ENCODE measurements at places on chromosomes 16 and 17. TPM values are rescaled to one million over a fixed set of nuclear protein-coding genes. Genes with fewer than 3 reads are reported as not detected.

Gene KCNAB3
- 0.29 TPM for total RNA-seq

Gene HOXB1
- not detected for total RNA-seq

Gene TBC1D26
- not detected for total RNA-seq

Gene MYH8
- not detected for total RNA-seq

Gene TP53TG3
- total RNA-seq, result not detected

Gene WNK4
- total RNA-seq, result 0.96 TPM

DNA sequence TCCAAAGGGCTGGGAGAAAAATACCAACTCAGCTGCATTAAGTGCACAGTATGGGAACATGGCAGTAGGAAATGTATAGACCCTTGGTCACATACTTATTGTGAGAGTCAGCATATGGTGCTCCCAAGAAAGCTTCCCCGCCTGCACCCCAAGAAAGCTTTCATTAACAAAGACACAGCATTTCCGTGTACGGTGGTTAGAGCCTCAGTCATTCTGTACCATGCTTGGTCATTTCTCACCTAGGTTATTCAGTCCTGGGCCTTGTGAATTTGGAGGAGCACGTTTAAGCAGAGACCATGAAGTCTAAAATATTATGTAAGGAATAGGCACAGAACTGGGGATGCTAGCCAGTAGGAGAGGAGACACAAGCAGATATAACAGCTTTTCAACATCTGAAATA, 56.1 kb downstream of the ESRP2 start:
- DNase-seq, result no peak

DNA sequence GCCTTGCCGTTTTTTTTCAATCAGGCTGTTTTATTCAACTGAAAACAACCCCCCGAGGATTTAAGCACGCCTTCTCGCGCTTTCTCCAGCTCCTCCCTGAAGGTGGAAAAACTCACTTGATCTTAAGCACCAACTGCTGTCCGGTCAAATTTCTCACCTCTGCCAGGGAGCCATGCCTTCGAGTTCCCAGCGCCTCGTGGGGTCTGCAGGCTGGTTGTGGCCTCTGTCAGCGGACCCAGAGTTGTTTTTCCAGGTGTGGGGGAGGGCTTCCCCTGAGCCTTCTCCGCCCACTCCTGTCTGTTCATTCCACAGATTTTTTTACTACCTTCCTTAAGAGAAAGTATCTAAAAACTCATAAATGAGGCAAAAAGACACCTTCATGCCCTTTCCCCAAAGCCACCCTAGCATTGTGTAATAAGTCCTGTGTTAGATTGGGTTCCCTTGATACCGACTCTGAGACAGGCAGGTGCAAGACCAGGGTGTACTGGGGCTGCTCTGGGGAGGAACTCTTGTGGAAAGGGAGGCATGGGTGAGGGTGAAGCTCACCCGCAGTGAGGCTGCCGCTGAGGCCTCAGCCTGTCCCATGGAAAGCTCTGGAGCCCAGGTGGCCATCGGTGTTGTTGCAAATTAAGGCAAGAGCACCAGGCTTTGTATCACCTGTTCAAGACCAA, 101.6 kb downstream of the AXIN2 start:
- DNase-seq, result no peak

DNA sequence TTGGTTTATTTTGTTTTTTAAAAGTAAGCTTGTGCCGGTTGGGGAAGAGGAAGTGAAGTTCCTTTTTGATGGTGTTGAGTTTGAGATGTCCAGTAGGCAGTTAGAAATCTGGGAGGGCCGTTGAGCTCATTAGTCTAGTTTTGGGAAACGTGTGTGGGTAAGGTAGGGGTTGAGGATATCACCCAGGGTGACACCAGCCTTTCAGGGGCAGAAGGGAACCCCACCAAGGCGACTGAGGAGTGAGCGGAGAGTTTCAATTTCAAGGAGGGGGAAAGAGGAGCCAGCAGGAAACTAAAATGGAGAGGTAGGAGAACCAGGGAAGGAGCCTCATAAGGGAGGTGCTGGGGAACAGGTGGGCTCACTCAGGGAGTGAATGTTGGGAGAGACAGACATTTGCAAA, 22.7 kb downstream of the HAPSTR1 start:
- DNase-seq, result no peak

DNA sequence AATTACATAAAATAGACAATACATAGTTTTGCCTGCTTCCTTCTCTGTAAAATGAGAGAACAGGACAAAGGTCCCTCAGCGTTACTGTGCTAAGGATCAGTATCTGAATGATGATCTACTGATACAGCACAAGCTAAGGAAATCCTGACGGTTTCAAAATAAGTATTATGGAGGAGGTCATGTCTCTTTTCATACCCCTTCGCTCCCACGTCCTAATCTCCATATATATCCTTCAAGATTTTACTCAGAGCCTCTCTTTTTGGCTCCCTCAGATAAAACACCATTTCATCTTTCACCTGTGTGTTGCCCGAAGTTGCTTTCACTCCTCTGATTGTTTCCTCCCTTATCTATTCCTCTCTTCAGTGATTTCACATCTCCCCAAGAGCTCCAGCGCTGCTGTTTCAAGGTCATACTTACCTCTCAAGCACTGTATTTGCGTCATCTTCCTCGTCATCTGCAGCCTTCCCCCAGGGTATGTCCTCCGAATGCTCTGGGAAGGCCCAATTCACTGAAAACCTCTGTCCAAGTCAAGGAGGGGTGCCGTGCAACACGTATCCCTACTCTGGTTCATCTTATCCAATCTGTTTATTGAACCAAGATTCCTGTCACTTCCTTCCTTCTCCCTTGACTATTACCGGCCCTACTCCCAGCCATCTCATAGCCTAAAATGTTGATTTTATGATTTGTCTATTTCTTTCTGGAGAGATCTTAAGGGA, 1.2 kb upstream of the BLTP2 start:
- DNase-seq, result no peak

DNA sequence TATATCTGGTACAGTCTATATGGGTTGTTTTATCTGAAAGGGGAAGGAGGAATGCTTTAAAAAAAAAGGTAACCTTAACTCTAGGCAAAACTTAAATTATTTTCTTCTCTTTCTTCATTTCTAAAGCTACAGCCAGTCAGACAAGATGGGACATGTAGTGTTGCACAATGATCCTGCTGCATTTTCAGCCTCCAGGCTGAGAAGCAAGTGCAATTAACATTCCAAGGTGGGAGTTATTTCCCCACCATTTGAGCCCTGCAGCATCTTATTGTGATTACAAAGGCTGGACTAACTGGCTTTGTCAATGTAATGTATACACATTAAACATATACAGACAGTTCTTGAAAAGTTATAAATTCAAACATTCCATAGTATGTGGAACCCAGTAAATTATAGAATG, 22.6 kb upstream of the NF1 start:
- no peak for DNase-seq

GRCh38 chr16:19118938-19119431, 5.2 kb downstream of the ITPRIPL2 start:
- peak; percentile 76 for DNase-seq

GRCh38 chr17:70230850-70231640, 61.7 kb downstream of the KCNJ2 start:
- no peak for DNase-seq

DNA sequence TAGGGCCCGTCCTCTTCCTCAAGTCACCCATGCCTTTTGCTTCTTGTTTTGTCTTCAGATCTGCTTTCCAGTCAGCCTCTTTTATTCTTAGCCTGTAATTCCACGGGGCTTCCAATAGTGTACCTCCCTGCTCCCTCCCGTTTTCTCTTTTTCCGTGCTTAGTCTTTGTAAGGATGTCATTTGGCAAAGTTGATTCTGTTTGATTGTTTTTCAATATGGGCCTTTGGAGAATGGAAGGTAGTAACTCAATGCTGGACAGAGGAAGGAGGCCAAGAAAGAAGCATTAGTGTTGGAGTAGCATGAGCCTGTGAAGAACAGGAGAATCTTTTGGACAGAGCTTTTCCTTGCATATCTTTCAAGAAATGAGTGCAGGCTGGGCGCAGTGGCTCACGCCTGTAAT, 6.5 kb downstream of the WWP2 start:
- DNase-seq, result no peak

DNA sequence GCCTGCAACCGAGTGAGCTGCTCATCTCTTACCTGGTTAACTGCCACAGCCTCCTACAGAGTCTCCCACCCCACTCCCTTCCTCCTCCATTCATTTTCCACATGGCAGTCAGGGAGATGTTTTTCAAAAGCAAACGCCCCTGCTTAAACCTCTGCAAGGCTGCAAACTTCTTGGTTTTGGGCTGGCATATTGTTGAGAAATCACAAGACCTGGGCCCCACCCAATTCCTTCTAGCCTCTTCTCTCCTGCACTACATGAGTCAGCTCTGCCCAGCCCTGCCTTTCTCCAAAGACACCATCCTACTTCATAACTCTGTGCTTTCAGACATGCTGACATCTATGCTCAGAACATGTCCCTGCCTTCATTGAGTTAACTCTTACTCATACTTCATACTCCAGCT, 136.1 kb downstream of the SPACA3 start:
- DNase-seq, result peak; percentile 2

DNA sequence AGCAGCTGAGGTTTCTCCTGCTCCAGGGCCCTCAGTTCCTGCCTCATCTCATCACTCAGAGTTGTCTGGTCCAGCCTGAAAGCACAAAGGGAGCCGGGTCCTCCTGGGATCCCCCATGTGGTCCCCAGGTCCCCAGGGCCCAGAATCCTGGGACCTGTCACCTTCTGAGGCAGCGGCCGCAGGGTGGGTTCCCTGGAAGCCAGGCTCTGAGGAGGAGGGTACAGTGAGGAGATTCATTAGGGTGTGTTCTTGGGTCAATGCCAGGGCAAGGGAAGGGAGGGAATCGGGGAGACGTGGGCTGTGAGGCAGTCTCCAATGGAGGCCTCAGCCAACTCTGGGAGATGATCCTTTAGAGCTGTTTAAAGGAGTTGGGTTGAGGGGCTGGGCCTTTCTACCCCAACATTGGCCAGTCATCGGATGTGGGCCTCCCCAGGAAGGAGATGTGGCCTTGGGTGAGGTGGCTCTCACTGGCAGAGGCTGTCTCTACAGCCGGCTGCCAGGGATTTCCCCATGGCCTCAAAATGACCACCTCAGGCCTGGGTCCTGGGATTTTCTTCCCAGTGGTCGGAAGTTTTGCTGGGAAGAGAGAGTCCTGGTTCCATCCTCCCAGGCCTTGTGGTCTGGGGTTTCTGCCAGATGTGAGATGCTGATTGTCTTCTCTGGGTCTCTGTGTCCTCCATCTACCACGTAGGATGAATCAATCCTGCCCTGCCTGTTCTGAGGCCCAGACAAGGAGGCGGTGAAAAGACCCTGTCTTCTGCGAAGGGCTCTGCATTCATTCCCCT, 47.3 kb downstream of the NLRP1 start:
- DNase-seq, result no peak

DNA sequence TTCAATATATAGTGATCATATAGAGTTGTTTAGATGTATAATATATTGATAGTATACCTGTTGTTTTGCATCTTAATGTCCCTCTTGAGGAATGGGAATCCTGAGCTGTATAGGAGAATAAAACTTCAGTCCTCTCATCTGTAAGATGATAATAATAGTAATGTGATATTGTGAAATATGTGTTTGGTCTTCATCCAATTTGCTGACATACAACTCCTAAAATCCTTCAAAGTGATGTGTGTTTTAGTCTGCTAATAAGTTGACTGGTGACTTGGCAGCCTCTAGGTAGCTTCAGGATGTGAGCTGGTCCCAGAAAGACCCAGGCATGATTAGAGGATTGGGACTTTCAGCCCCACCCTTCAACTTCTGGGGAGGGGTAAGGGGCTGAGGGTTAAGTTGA, 22.8 kb upstream of the NFAT5 start:
- no peak for DNase-seq

Measured in kidney epithelial cell (primary cell).